ENCODE measurements at places on chromosomes 6 and 20.

DNA sequence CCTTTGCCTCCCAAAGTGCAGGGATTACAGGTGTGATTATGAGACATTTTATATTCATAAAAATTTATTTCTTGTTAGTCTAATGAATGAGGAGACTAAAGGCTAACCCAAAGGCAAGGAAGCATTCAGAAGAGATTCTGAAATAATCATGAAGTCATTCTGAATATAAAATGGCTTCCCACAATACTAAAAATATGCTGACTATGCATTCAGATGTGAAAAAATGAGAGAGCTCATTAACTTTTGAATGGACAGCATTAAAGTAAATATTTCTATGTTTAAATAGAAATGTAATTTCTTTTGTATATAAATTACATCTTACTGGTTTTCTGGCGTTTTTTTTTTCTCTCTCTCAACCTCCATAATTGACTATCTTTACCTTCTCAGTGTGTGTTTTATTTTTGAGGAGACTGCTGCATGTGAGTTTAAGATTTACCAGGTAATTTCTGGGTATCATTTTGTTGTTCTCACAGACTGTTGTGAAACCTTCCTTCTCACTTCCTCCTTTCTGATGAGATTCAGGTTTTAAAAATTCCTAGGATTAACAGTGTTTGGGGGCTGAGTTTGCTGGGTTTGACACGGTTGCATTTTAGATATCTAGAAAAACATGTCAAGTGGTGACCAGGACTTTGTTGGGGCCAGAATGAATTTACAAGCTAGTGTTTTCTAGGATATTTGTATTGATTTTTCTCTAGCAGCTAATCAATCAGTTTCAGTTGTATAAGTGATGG lies 316.6 kb downstream of the CDKAL1 start:
- H3K36me3 ChIP-seq = peaks cover 22% of the 10 kb centered on the region
- no peak overlapping the region for H3K4me3 ChIP-seq
- H3K27me3 ChIP-seq = no peaks in the 10 kb centered on the region
- DNase-seq = no peak
- H3K4me1 ChIP-seq = peaks cover 9% of the 10 kb centered on the region

GRCh38 chr6:54031169-54031568 lies 80.1 kb upstream of the MLIP start:
- no peaks in the 10 kb centered on the region for H3K27me3 ChIP-seq
- H3K4me1 ChIP-seq = no peaks in the 10 kb centered on the region
- no peak for DNase-seq
- H3K27ac ChIP-seq = no peak overlapping the region
- H3K36me3 ChIP-seq = no peaks in the 10 kb centered on the region

DNA sequence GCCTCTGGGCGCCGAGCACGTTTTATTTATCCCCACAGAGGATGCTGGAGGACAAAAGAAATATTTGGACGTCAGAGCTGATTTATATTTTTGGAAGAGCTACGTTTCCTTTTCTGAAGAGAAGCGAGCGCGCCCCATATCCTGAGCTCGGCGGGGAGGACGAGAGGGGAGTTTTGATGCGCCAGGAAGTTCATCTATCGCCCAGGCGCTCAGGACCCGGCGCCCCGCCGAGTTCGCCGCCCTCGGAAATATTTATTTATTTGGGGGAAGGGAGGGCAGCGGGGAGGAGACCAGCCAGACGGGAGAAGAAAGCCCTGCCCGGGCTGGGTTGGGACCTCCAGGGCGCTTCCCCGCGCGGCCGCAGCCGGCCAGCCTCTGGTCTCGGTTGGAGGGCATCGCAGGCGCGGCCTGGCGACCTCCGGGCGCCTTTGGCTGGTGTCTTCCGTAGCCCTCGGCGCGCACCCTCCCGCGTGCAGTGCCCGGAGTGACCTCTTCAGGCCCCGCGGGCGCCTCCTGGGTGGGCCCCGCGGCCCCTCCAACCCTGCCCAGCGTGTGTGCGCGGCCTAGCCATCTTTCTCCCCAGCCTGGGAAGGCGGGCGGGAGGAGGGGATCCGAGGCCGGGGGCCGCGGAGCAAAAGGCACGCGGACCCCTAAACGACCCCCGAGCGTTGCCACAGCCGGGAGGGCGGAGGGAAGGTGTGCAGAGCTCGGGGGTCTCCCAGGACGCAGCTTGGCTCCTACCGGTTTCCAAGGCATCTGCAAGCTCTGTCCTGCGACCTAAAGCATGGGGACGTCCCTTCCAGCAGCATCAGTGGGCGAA lies 5.4 kb upstream of the FOXF2 start:
- H3K36me3 ChIP-seq = no peaks in the 10 kb centered on the region
- no peak overlapping the region for H3K27ac ChIP-seq
- H3K4me1 ChIP-seq = peaks cover 31% of the 10 kb centered on the region
- DNase-seq = no peak
- no peak overlapping the region for H3K4me3 ChIP-seq

GRCh38 chr20:32325706-32326503 lies 32.2 kb upstream of the ASXL1 start:
- DNase-seq = no peak
- no peaks in the 10 kb centered on the region for H3K27me3 ChIP-seq
- peaks cover 44% of the 10 kb centered on the region for H3K36me3 ChIP-seq
- no peak overlapping the region for H3K4me3 ChIP-seq
- no peak overlapping the region for H3K27ac ChIP-seq

GRCh38 chr6:11875325-11876109 lies 96.9 kb upstream of the ADTRP start:
- H3K36me3 ChIP-seq = peaks cover 5% of the 10 kb centered on the region
- no peak overlapping the region for H3K4me3 ChIP-seq
- no peaks in the 10 kb centered on the region for H3K27me3 ChIP-seq
- H3K27ac ChIP-seq = peak overlapping the region; percentile 37
- H3K4me1 ChIP-seq = no peaks in the 10 kb centered on the region
- DNase-seq = no peak

DNA sequence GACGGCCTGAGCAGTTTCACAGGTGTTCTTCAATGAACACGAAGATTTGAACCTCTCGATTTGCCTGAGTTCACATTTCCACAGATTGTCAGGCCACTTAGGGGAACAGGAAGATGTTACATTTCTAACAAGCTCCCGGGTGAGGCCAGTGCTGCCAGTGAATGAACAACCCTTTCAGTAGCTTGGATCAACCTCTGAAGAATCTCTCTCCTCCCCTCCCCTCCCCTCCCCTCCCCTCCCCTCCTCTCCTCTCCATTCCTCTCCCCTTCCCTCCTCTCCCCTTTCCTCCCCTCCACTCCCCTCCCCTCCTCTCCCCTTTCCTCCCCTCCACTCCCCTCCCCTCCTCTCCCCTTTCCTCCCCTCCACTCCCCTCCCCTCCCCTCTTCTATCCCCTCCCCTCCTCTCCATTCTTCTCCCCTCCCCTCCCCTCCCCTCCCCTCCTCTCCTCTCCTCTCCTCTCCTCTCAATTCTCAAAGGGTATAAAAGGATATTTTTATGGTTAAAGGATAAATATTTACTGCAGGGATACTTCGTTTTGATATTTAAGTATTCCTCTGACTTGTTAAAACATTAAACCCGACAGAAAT lies 114.1 kb upstream of the INSM1 start:
- H3K36me3 ChIP-seq = no peaks in the 10 kb centered on the region
- no peaks in the 10 kb centered on the region for H3K4me1 ChIP-seq
- no peak overlapping the region for H3K27ac ChIP-seq
- H3K4me3 ChIP-seq = no peak overlapping the region
- DNase-seq = no peak

DNA sequence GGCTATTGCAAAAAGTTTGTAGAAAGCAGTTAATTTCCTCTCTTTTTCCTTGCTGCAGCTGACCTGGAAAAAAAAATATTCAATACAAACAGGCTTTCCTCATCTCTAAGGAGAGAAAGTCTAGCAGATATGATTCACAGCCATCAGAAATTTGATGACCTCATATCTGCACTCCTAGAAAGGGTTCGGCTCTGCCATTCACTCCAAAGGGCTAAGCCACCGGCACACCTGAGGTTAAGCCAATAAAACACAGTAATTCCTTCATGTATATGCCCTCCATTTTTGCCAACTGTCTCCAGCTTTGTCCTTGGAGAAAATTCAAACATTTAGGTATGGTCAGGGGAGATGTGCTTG lies 18.7 kb upstream of the LY86 start:
- DNase-seq = no peak
- H3K4me3 ChIP-seq = no peak overlapping the region
- peaks cover 2% of the 10 kb centered on the region for H3K36me3 ChIP-seq
- H3K27ac ChIP-seq = no peak overlapping the region
- H3K27me3 ChIP-seq = peaks cover 5% of the 10 kb centered on the region

- no peak within 1 kb of the TSS for H3K4me3 ChIP-seq
- H3K27me3 ChIP-seq = peaks cover 36% of the 10 kb centered on the region
- H3K27ac ChIP-seq = no peak within 1 kb of the TSS
- DNase-seq = no peak
- no peaks in the 10 kb centered on the region for H3K4me1 ChIP-seq
- H3K36me3 ChIP-seq = no peaks in the 10 kb centered on the region
Measured at GRCh38 chr20:61251529-61252393, at the start of gene CDH4. Gene CDH4, plus strand, starts transcription at chr20:61252261.

GRCh38 chr6:13511913-13512717 lies 24.7 kb upstream of the GFOD1 start:
- no peak overlapping the region for H3K27ac ChIP-seq
- no peaks in the 10 kb centered on the region for H3K36me3 ChIP-seq
- DNase-seq = no peak

- peak; percentile 45 for DNase-seq
- no peaks in the 10 kb centered on the region for H3K36me3 ChIP-seq
- peaks cover 64% of the 10 kb centered on the region for H3K4me1 ChIP-seq
- peak overlapping the region; percentile 32 for H3K4me3 ChIP-seq
Measured at GRCh38 chr6:167113935-167114910, 8.7 kb upstream of the CCR6 start.

GRCh38 chr20:53922901-53923314 lies 147.5 kb downstream of the BCAS1 start:
- no peaks in the 10 kb centered on the region for H3K27me3 ChIP-seq
- no peaks in the 10 kb centered on the region for H3K36me3 ChIP-seq
- H3K27ac ChIP-seq = peak overlapping the region; percentile 72
- peaks cover 46% of the 10 kb centered on the region for H3K4me1 ChIP-seq
- H3K4me3 ChIP-seq = no peak overlapping the region
- DNase-seq = no peak

DNA sequence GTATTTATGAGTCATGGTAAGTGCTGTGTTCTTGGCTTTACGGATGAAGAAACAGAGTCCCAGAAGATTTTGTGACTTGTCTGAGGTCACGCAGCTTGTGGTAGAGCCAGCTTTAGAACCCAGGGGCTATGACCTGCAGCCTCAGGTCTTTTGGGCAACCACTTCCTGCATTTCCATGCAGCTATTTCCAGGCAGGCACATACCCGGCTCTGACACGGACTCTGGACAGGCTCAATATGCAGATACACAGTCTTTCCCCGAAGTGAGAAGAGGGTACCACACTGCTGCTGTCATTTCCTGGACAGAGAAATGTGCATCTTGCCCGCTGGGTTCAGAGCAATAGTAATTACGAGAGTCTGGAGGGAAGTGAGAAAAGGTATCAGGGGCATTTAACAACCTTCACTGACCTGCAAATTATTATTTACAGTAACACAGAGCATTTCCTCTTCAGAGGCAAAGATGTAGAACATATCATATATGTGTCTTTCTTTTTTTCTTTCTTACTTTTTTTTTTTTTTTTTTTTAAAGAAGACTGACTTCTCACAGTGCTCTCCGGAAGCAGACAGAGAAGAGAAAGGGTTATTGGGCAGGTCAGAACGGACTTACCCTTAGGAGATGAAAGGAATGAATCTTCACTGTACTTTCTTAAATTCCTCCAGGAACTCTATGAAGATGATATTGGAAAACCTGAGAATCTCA lies 185.1 kb downstream of the CLIC5 start:
- H3K27ac ChIP-seq = peak overlapping the region; percentile 83
- peaks cover 66% of the 10 kb centered on the region for H3K4me1 ChIP-seq
- peaks cover 3% of the 10 kb centered on the region for H3K27me3 ChIP-seq
- peak; percentile 65 for DNase-seq

- H3K36me3 ChIP-seq = no peaks in the 10 kb centered on the region
- no peak overlapping the region for H3K27ac ChIP-seq
- H3K27me3 ChIP-seq = peaks cover 2% of the 10 kb centered on the region
- no peak overlapping the region for H3K4me3 ChIP-seq
- no peaks in the 10 kb centered on the region for H3K4me1 ChIP-seq
- DNase-seq = no peak
Measured at GRCh38 chr20:40765814-40766480, 76.9 kb upstream of the MAFB start.

- no peak for DNase-seq
- no peaks in the 10 kb centered on the region for H3K4me1 ChIP-seq
- H3K27me3 ChIP-seq = peaks cover 18% of the 10 kb centered on the region
- no peak overlapping the region for H3K4me3 ChIP-seq
- H3K27ac ChIP-seq = no peak overlapping the region
- no peaks in the 10 kb centered on the region for H3K36me3 ChIP-seq
Measured at GRCh38 chr6:123000244-123000770, 4.3 kb downstream of the CLVS2 start.

DNA sequence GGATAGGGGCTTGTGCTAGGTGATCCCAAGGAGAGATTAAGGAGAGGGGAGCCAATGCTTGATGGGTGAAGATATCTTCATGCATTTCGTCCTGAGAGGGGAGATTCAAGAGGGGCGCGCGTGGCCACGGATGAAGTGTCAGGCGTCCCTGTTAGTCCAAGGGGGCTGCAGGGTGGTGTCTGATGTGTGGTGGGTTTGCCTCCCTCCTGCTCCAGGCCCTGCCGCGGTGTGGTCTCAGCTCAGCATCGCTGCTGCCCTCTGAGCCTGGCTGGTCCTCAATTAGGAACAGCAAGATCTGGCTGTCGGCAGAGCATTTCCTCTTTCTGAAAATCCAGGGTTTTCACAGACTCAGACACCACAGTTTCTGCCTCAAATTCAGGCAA lies 318.0 kb downstream of the THBS2 start:
- peaks cover 34% of the 10 kb centered on the region for H3K27me3 ChIP-seq
- no peaks in the 10 kb centered on the region for H3K4me1 ChIP-seq
- no peak for DNase-seq
- no peak overlapping the region for H3K4me3 ChIP-seq
- H3K36me3 ChIP-seq = no peaks in the 10 kb centered on the region

DNA sequence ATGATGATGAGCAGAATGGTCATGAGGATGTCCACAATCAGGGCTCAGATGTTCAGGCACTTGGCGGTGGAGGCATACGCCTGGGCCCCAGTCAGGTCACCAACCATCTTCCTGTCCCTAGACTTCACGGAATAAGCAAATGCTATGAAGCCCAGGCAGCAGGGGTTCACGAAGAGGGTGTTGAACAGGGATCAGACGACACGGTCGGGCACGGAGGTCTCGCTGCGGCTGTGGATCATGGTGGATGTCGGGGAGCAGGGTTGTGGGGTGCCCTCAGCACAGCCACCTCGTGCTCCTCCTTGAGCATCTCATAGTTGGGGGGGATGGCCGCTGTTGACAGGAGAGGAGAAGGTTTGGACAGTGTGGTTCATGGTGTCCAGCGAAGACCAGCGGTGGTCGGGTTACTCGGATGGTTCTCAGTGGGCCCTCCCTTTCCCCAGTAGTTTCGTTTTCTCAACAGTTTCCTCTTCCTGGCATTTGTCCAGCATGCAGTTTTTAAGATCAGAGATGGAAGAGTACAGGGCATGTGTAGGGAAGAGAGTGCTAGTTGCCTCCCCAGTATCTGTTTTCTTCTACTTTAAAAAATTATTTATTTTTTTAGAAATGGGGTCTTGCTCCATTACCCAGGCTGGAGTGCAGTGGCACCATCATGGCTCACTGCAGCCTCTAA lies 20.3 kb upstream of the SPDEF start:
- H3K4me1 ChIP-seq = no peaks in the 10 kb centered on the region
- DNase-seq = no peak
- no peaks in the 10 kb centered on the region for H3K27me3 ChIP-seq

Measured in activated naive CD8-positive, alpha-beta T cell treated with anti-CD3 and anti-CD28 coated beads, Interleukin-2, amount 50 U/mL, for 24 hours (primary cell).